GM06990 (cell line): ENCODE measurements at places on chromosomes 12 and 14.

GRCh38 chr14:102692334-102692733 lies 84.9 kb upstream of the TRAF3 start:
- DNase-seq: no peak

GRCh38 chr14:72632727-72633126 lies 261.2 kb downstream of the DPF3 start:
- DNase-seq: no peak

GRCh38 chr14:61557262-61557661 lies 138.1 kb upstream of the HIF1A start:
- no peak for DNase-seq

DNA sequence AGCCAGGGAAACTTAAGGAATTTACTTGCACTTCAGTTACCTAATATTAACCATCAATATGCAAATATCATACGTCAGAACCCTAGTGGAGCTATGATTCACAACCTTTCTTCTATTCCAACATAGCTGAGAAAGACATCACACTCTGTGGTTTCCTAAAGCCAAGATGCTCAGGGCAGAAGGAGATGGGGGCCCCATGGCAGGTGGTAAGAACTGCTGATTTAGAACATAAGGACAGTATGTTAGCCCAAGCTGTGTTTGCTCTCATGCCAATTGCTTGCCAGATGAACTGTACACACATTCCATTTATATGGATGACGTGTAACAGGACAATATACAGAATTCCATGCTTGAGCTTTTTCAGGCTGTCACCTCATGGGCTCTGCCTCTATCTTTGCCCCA lies 34.6 kb downstream of the HECTD4 start:
- DNase-seq: no peak

DNA sequence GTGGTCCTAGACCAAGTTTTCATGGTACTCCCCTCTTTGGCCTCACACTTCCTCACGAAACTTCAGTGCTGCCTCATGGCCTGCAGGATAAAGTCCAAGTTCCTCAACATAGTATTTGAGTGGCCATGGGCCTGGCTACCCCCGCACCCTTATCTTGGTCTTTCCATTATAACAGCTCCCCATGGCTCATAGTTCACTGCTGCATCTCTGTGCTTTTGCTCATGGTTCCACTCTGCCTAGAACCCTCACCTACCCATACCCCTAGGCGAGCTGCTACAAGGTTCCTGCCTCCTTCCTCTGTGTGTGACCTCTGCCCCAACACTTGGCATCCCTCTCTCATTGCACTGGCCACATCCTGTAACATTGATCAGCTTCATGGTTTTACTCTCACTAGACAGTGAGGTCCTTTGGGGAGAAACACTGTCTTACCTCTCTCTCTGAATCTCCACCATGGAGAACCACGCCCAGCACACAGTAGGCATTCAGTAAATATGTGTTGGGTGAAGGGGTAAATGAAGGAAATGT lies 158.9 kb downstream of the GPR65 start:
- no peak for DNase-seq

GRCh38 chr12:12017798-12018197 lies 52.9 kb upstream of the BCL2L14 start:
- no peak for DNase-seq

DNA sequence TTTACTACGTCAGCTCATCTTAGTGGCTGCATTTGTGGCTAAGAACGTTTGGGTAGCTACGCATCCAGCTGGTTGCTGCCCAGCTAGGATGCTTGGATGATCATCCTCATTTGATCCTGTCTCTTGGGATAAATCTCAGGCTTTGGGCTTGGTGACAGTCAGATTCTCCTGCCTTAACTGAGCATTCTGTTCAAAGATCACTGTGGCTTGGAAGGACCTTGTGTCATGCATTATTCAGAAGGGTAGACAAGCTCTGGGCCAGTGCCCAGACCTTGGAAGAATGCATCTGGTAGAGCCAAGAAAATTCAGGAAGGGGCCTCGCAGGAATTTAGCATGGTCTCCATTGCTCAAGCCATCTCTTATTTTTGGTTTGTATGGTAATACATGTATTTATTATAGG lies 188.4 kb downstream of the NRXN3 start:
- DNase-seq: no peak

- no peak for DNase-seq
These were observed at the start of gene CMTM5 for GRCh38 chr14:23376482-23377197. Gene CMTM5, plus strand, starts transcription at chr14:23377046. Its CDS starts 206 bp downstream, at chr14:23377252.

DNA sequence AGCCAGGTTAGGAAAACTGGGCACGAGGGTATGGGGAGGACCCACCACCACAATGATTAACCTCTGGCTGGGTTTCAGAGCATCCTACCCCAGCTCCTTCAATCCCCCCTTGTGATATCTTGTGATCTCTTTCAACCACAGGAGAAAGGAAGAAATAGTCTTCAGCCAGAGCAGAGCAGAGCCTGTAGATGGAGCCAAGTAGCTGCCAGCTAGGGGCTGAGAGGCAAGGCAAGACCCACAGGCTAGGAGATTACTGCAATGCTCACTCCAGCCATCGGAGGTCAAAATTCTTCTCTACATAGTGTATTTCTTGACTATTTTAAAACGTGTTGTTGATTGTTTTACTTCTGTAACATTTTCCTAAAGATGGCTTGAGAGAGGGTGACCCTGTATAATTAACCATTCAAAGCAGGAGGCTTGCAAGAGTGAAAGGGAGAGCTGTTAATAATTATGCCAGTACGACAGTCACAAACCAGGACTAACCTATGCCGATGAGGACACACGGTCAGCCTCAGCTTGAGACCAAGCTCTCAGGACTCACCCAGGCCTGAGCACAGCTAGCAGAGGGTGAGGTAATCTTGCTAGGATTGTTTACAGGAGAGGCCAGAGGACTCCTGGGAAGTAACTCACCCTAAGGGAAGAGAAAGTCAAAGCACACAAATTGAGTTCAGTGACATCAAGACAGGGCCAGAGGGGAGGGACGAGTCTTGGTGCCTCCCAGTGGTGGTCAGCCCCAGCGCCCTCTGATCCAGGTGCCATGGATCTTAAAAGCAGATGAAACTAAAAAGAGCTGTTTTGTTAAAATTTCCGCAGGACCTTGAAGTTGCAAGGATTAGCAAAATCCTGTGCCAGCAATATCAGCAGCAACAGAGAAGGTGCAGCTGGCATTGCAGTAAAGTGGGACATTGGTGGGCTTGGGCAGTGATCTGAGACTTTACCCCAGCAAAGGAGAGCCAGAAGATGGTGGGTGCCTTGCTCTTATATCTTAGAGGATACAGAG lies 29.8 kb upstream of the CDKN3 start:
- DNase-seq: no peak

DNA sequence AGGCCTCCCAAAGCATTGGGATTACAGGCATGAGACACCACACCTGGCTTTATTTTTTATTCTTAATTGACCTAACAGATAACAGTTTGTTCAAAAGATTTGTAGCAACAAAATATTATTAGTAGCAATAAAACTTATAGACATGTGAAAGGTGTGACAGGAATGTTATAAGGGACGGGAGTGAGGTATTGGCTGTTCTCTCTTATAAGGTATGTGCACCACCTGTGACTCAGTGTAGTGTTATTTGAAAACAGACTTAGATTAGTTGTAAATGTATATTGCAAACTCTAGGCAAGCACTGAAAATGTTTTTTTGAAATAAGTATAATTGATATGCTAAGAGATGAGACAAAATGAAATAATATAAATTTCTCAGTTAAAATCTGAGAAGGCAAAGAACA lies 57.8 kb downstream of the KLRG1 start:
- DNase-seq: no peak

GRCh38 chr12:52156757-52157565 lies 34.9 kb downstream of the KRT80 start:
- DNase-seq: peak; percentile 43

- DNase-seq: no peak
These were observed 96.6 kb downstream of the NCOR2 start for GRCh38 chr12:124470806-124471205.

DNA sequence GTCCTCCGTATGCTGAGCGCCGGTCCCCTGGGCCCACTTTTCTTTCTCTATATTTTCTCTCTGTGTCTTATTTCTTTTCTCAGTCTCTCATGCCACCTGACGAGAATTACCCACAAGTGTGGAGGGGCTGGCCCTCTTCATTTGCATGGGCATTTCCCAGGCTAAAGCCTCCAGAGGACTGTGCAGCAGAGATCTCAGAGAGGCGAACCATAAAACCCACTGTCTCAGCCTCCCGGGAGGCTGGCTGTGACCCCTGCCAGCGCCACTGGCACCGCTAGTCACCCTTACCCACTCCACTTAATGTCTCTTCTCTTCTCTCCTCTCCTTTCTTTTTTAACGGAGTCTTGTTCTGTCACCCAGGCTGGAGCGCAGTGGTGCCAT lies 7.1 kb upstream of the SERPINA9 start:
- DNase-seq: peak; percentile 43

GRCh38 chr12:33514893-33515292 lies 75.3 kb upstream of the SYT10 start:
- DNase-seq: no peak

GRCh38 chr14:79167957-79168356 lies 997.8 kb downstream of the NRXN3 start:
- no peak for DNase-seq

GRCh38 chr14:57559576-57559975 lies 65.9 kb upstream of the CCDC198 start:
- DNase-seq: no peak

DNA sequence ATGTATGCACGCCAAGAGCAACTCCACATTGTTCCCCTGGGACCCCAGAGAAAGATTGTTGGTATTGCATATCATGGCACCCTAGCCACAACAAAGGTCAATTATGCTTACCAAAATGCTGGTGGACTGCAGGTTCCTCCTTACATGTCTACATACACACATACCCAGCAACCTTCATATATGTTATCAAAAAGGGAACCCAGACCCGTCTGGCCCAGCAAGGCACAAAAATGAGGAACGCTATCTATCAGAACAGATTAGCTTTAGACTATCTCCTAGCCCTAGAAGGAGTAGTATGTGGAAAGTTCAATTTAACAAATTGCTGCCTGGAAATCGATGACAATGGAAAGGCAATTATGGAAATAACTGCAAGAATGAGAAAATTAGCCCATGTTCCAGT lies 61.5 kb downstream of the DHRS2 start:
- DNase-seq: no peak

- DNase-seq: no peak
These were observed 177.5 kb upstream of the NOS1 start for GRCh38 chr12:117538926-117539325.

DNA sequence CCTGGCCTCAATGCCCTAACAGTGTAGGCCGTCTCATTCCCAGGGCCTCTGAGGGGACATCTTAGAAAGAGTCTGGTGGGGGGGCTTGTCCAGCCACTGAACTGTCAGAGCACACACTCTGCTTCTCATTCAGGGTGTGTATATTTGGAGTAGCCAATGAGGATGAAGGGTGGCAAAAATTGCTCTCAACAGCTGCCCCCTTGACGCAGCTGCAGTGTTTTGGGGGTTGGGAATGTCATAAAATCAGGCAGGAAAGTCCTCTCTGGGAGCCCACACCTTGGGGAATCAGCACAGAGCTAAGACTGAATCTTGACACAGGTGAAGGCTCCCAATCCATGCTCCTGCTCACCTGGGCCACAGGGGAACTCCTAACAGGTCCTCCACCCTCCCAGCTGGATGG lies 1.5 kb downstream of the RASAL1 start:
- DNase-seq: no peak

- DNase-seq: no peak
These were observed 52.8 kb upstream of the PLXNC1 start for GRCh38 chr12:94095618-94096017.

DNA sequence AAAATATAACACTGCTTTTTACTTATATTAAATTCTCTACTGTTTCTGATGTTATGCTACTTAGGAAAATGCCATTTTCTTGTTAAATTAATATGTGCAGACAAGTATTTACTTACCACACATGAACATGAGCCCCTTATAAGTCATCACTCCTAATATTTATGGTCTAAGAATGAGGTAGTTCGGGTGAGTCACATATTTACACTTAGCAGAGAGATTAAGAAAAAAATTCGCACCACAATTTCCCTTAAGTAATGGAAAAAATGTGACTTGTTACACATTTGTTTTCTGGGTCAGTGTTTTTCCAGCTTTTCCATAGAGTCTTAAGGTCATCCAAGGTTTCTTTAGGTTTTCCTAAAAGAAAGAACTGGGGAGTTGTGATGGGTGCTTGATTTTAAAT lies 68.3 kb downstream of the RERG start:
- DNase-seq: no peak

- DNase-seq: no peak
These were observed 3.4 kb upstream of the GLRX5 start for GRCh38 chr14:95531473-95531872.

GRCh38 chr14:102827716-102828115 lies 50.5 kb downstream of the TRAF3 start:
- DNase-seq: no peak

DNA sequence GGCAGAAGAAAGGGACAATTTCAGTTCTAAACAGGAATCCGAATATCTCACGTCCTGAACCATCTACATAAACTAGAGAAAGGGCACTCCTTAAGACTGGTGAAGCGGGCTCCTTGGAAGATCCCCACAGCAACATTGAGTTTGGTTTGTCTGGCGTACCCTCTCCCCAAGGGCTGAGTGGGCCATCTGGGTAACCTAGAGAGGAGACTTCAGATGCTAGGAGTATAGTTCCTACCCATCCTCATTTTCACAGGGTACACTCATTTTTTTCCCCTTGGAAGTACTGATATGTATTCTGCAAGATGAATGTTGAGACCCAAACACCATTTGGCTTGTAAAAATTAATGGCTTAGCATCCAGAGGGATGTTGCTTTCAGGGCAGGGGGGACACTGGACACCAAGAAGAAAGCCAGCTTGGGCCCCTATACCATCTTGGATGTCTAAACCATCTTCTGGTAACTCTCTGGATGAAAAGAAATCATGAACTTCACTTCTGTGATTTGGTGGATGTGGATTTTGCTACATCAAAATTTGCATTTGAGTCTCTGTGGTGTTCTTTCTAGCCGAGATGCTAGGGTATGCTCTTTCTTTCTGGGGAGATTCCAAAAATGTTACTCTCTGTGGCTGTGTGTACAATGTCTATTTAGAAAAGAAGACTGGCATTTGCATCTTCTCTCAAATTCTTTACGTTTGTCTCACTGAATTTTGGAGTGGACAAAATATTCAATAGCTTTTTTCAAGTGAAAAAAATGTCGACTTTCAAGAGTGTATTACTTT lies 97.7 kb downstream of the ETV6 start:
- no peak for DNase-seq

- no peak for DNase-seq
These were observed 42.2 kb downstream of the SUDS3 start for GRCh38 chr12:118418385-118419057.

DNA sequence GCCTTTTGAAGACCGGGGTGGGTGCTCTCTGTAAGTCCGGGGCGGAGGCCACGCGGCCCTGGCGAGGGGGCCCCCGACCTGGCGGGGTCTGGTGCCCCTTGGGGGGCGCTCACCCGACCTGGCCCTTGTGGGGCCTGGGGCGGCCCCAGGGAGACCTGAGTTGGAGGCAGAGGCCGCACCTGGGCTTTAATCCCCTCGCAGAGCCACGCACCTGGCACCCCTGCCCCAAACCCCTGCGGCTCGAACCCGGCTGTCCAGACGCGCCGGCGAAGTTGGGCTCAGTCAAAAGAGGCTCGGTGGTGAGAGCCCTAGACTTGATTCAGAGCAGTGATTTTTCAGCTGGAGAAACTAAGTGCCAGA lies 267 bp downstream of the CFAP251 start:
- DNase-seq: no peak

GRCh38 chr12:115857923-115858322 lies 419.6 kb downstream of the MED13L start:
- DNase-seq: no peak

- DNase-seq: no peak
These were observed 357.4 kb upstream of the PRICKLE1 start for GRCh38 chr12:42946871-42947381.

- no peak for DNase-seq
These were observed 24.3 kb upstream of the SMUG1 start for GRCh38 chr12:54213079-54213478.
